ENCODE measurements at places on chromosomes 12 and 14.

- no peak for DNase-seq
Measured at GRCh38 chr14:62921466-62921865, 123.8 kb downstream of the KCNH5 start.

DNA sequence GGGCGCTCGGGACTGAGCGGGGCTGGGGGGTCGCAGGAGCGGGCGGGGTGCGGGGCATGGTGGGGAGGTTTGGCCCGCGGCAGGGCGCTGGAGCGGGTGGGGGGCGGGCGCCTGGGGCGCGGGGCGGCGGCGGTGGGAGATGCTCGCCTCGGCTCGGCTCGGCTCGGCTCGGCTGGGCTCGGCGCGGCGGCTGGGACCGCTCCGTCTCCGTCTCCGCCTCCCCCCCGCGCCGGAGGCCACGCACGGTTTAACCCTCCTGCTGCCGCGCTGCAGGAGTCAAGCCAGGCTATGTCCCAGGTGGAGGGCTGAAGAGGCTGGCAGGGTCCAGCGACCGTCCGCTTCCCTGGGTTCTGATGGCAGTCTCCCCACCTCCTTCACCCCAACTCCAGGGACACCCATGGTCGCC, at the start of gene PIANP:
PIANP (minus strand) TSS at position 170 of the 406 bp plus-strand sequence. CDS start 2,754 bp downstream, outside the sequence.
- no peak for DNase-seq

DNA sequence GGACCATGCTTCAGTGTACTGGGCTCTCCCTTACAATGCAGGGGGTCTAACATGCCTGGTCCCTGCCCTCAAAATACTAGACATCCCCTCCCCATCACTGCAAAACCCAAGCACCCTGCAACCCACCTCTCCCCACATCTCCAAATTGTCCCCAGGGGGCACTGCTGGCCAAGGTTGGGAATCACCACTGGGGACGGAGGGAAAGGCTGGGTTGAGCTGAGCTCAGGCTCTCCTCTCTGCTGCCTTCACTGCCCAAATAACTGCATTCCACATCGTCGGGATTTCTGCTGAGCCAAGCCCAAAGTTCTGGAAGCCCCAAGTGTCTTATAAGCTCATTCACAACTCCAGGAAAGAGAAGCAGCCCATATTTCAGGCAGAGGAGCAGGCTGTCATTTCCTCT, 69.6 kb downstream of the NT5DC3 start:
- peak; percentile 12 for DNase-seq

GRCh38 chr12:116609319-116610114, 50.3 kb downstream of the MAP1LC3B2 start:
- no peak for DNase-seq

- no peak for DNase-seq
Measured at GRCh38 chr14:82915381-82915780, 1381.7 kb upstream of the SEL1L start.

All from NCI-H510A treated with DMSO at 0.1 percent for 48 hours (cell line).